ENCODE measurements at places on chromosomes 7 and 10.

GRCh38 chr10:129875993-129876726, 87.9 kb downstream of the EBF3 start:
- DNase-seq: no peak

- DNase-seq: no peak
Measured at GRCh38 chr10:14403881-14404623, 73.3 kb upstream of the FRMD4A start.

DNA sequence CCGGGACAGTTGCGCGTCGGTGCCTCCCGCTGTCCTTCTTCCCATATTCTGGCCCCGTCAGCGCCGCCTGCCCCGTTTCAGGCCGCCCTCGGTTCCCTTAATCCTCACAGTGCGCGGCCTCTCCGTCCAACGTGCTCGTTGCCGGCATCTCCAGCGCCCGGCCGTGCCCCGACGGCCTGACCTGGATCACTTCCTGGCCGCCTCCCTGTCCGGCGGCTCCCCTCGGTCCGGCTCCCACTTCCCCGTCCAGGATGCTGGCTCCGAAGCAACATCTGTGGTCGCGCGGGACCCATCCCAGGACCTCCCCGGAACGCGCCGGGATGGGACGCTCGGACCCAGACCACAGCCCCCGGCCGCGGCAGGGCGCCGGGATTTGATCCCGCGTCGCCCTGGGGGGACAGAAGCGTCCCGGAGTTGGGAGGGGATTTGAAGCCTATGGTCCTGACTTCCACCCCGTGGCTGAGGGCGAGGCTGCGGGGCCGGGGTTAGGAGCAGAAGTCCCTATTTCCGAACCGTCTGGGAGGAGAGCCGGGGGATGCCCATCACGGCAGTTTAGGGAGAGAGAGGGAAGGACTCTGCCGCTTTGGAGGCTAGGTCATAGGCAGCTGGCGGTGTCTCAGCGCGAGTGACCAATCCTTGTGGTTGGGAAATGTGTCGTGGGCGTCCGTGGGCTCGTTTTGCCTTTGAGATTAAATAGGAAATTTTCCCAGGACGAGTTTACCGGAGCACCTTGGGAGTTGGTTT, 53.8 kb downstream of the KCTD7 start:
- DNase-seq: no peak

DNA sequence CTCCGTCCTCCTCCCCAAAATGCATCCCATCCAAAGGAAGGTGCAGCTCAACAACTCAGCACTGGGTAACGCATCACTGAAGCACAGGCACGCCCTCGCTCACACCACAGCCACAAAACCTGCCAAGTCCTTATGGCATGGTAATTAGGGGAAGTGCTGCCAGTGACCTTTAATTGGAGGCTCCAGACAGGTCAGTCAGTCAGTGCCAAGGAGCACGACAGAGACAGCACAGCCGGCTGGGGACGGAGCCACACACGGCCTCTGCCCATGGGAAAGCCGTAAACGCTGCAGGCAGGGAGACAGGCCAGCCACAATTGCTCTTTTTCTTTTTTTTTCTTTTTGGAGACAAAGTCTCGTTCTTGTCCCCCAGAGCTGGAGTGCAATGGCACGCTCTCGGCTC, 146.5 kb downstream of the MAD1L1 start:
- no peak for DNase-seq

- DNase-seq: no peak
Measured at GRCh38 chr10:11510736-11511135, 100.7 kb downstream of the USP6NL start.

All from HFF-Myc (cell line).